ENCODE measurements at places on chromosomes 5 and 9.

DNA sequence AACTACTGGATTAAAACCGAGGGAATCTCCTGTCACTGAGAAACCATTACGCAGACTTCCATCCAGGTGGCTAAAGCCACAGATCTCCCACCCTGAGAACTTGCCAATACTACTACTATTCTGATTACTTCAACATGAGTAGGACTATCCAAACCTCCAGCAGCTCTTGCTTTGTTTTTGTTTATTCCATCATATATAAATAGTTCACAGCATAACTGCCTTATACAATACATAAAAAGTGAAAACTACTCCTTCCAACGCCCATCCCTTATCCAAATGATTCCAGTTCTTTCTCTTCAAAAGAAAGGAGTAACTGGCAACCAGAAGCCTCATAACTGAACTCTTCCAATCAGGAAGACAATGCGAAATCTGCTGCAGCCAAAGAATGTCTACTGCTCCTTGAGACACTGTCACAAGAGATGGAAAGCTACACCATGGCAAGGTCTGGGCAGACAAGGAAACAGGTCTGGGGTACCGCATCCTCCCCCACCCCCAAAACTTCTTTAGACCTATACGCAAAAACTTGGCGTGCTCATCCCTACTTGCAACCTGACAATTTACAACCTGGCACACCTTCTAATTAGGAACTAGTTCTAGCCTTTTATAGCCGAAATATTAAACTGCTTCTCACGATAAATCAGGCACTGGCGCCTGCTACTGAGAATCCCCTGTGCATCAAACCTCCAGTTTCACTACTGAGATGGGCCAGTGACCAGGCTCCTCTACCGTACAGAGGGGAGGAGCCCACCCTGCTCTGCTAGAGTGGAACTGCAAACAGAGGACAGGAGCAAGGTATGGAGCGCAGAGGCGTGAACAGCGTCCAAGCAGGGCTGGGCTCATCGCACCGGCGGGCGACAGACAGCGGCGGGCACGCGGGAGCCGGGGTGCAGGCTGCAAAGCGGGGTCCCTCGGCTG is 986 bp downstream of the PLPP1 start:
- DNase-seq, result peak; percentile 46

- DNase-seq, result no peak
These were observed 987.0 kb downstream of the NR2F1-AS1 start for GRCh38 chr5:92594031-92594430.

GRCh38 chr5:88671505-88672499 is 211.2 kb downstream of the MEF2C start:
- no peak for DNase-seq

- no peak for DNase-seq
These were observed 281.8 kb upstream of the TUT7 start for GRCh38 chr9:86636038-86636437.

- DNase-seq, result no peak
These were observed 2185.8 kb upstream of the ACO1 start for GRCh38 chr9:30198463-30199309.

DNA sequence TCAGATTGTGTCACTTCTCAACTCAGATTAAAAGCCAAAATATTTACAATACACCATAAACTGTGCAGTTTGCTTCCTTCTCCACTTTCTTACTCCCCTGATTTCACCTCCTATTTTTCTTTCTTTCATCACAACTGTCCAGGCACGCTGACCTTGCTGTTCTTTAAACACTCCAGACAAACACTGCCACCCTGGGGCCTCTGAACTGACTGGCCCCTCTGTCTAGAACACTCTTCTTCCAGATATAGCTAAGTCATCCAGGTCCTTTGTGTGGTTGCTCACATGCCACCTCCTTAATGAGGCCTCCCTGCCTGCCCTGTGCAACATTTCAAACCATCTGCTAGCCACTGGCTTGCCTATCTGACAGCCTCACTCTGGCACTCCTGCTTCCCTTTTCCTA is 46.6 kb downstream of the ATG10 start:
- no peak for DNase-seq

DNA sequence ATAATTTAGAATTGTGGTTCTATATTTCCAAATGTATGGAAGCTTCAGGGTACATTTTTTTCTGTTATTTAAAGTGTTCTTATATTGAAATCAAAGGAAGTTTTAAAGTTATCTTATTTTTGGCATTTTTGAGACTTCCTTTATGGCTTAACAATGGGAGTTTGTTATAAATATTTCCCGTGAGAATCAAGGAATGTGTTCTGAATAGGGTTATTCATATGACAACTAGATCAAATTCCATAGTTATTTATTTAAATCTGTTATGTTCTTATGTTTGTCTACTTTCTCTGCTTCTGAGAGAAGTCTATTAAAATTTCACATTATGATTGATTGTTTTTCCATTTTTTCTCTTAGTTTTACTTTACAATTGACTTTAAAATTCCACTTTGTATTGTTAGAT is 135.1 kb downstream of the ADAMTS16 start:
- no peak for DNase-seq

GRCh38 chr9:83972286-83972685 is 7.7 kb downstream of the HNRNPK start:
- DNase-seq, result no peak

DNA sequence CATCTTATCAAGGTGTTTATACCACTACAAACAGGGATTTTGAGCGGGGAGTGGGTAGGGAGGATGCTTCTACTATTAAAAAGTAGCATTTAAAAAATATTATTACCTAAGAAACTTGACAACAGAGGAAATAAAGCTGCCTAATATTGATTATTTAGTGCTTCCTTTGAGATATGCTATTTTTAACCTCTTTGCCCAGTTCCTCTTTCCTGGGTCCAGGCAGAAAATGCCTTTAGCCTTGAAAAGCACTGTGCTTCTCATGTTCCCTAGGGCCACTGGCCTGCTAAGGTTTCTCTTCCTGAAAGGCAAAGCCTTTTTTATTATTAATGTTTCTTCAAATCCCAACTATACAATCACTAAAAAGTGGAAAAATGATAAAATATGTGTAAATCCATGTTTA is 217.2 kb upstream of the HAPLN1 start:
- no peak for DNase-seq

DNA sequence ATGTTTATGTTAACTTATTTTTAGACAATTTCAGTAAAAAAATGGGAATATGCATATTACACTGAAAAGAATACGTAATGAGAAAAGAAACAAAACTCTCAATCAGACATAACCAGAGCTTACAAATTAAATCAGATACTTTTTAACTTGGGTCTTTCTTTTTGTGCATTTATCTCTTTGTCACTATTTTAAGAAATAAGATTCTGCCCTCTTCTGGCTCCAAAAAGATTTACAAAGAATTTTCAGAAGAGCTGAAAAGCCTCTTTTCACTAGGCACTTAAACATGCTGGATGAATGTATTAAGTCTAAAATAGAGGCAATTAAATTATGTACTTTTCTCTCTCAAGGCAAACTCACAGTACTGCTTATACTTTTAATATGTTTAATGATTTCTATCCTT is 55.5 kb downstream of the CEP120 start:
- no peak for DNase-seq

- no peak for DNase-seq
These were observed 2.9 kb downstream of the TCERG1 start for GRCh38 chr5:146450002-146450401.

GRCh38 chr5:158637039-158637438 is 462.7 kb downstream of the EBF1 start:
- DNase-seq, result no peak

- no peak for DNase-seq
These were observed 231.5 kb upstream of the PPP1R2B start for GRCh38 chr5:156618601-156619000.
